ENCODE measurements at places on chromosomes 3 and 15. TPM values are rescaled to one million over a fixed set of nuclear protein-coding genes. Genes with fewer than 3 reads are reported as not detected.

DNA sequence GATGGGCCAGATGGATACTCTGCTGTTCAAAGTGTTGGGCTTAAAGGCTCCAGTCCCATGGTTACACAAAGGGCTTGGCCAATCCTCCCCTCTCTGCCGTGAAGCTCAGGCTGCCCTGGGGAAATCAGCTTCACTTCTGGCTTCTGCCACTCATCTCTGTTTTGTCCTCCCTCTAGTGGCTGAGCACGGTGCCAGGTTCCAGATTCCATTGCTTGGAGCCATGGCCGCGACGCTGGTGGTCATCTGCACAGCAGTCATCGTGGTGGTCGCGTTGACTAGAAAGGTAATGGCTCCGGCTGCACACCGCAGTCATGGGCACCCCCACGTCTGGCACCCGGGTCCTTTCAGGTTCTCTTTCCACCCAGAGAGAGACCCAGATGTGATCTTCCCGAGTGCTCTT lies 5.6 kb downstream of the TIGIT start:
- DNase-seq = no peak

DNA sequence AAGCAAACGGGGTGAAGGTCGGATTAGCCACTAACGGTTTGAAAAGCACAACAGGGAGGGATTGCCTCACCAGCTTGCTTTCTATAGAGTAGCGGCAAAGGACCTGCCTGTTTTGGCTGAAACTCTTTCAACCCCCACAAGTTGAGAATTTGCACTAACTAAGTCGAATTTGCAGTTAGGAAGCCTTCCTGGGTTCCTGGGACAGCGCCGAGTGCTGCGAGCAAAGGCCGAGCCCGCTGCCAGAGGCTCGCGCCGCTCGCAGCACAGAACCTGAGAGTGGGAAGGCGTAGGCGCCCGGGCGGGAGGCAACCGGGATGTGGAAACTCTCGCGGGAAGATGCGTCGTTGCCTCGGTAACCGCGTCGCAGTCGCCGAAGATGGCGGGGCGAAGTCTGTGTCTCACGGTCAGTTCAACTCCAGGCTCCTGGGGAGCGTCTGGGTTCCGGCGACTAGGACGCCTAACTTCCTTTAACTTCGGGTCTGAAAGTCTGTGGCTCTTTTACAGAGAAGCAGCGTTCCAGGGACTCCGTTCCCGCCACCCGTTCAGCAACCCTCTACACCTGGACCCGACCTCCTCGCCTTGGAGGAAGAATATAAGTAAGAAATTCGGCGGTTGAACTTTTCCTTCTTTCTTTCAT lies at the start of gene TEX9:
Gene TEX9, plus strand, starts transcription at position 352 of the 637 bp plus-strand sequence. Its CDS starts 25 bp downstream, at position 377.
- peak; percentile 52 for DNase-seq

DNA sequence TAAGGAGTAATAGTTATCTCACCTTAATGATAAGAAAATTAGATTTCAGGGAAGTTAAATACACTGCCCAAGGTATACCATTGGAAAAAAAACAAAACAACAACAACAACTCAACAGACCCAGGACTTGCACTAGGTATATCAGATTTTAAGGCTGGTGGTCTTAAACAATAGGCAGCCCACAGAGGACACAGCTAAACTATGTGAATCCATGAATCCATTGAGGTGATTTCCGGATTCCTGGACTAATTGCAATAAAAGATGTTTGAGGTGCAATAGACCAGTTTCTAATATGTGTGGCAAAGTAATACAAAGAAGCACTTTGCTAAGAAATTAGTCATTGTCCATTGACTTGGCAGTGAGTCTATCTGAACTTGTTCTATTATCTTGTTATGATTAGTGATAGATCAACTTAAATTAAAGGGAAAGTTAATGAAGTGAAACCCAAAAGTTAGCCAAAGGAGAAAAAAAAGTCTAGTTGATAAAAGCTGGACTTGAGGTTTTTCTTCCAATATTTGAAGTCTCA lies 60.9 kb upstream of the MAGI1 start:
- DNase-seq = no peak

GRCh38 chr3:67737906-67738865 lies 83.8 kb upstream of the SUCLG2 start:
- DNase-seq = no peak

- DNase-seq = no peak
Measured at GRCh38 chr3:128201158-128201755, 48.0 kb downstream of the EEFSEC start.

GRCh38 chr3:127071597-127072001 lies 88.7 kb downstream of the PLXNA1 start:
- DNase-seq = no peak

Gene CMTM6
- total RNA-seq = 51.2 TPM

Gene HRG
- total RNA-seq = not detected
